ENCODE measurements at places on chromosomes 7 and 10. TPM values are rescaled to one million over a fixed set of nuclear protein-coding genes. Genes with fewer than 3 reads are reported as not detected.

DNA sequence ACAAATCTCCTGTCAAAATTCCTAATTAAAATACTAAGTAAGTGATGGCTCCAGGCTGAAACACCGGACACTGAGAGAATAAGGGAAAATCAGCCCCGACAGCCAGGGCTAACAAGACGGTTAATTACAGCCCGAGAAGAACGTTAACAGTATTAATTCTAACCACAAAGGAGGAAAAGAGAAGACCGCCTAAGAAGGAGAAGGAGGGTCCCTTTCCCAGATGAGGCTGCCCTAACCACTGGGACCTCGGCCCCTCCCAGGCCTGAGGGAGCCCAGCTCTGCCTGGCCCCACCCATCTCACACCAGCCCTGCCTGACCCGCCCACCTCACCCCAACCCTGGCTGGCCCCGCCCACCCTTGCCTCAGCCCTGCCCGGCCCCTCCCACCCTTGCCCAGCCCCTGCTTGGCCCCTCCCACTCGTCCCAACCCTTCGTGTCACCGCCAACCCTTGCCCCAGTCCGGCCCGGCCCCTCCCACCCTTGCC is 51.3 kb downstream of the PWWP2B start:
- no peaks in the 10 kb centered on the region for H3K36me3 ChIP-seq
- peak overlapping the region; percentile 97 for H3K27ac ChIP-seq
- H3K4me1 ChIP-seq, result peaks cover 28% of the 10 kb centered on the region
- no peak overlapping the region for H3K4me3 ChIP-seq
- no peaks in the 10 kb centered on the region for H3K27me3 ChIP-seq

DNA sequence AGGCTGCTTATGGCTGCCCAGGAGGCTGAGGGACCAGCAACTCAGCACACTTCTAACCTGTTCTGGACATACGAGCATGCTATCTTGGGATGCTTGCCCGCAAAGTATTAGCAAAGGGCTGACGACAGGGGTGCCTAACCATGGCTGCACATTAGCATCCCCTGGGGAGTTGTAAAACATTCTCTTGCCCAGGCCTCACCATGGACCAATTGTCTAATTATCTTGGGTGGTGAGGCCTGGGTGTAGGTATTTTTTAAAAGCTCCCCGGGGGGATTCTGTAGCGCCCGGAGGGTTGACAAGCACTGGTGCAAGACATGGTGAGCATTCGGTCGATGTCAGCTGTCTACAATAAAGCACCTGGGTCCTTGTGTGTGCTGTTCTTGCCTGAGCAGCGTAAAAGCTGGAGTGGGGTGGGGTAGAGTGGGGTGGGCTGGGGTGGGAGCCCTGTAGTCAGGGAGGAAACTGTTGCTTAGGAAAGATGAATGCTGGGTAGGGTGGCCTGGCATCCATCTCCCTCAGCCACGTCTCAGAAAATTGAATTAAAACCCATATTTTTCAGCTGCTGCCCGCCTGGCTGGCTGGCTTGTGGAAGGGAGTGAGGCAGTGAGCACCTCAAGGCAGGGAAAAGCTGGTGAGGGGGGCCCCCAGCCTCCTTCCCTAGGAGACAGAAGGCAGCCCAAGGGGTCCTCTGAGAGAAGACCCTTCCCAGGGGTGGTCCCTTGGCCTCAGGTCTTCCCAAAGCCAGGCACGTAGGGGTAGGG is 2.9 kb upstream of the ADCYAP1R1 start:
- peaks cover 2% of the 10 kb centered on the region for H3K4me1 ChIP-seq
- no peak for DNase-seq
- no peak overlapping the region for H3K4me3 ChIP-seq
- H3K27ac ChIP-seq, result no peak overlapping the region
- H3K36me3 ChIP-seq, result no peaks in the 10 kb centered on the region

GRCh38 chr7:152152267-152152666 is 126.8 kb downstream of the GALNT11 start:
- H3K4me1 ChIP-seq, result peaks cover 5% of the 10 kb centered on the region
- no peak for DNase-seq
- H3K36me3 ChIP-seq, result peaks cover 11% of the 10 kb centered on the region
- peak overlapping the region; percentile 11 for H3K27ac ChIP-seq
- no peak overlapping the region for H3K4me3 ChIP-seq

- peaks cover 4% of the 10 kb centered on the region for H3K36me3 ChIP-seq
- no peak for DNase-seq
- no peak overlapping the region for H3K4me3 ChIP-seq
- H3K27me3 ChIP-seq, result no peaks in the 10 kb centered on the region
- H3K4me1 ChIP-seq, result peaks cover 26% of the 10 kb centered on the region
- H3K27ac ChIP-seq, result peak overlapping the region; percentile 62
These were observed 188.1 kb downstream of the NRP1 start for GRCh38 chr10:33146189-33147012.

GRCh38 chr7:21850531-21851285 is 95.0 kb downstream of the CDCA7L start:
- no peaks in the 10 kb centered on the region for H3K36me3 ChIP-seq
- peaks cover 12% of the 10 kb centered on the region for H3K4me1 ChIP-seq
- DNase-seq, result no peak
- H3K27ac ChIP-seq, result peak overlapping the region; percentile 56
- H3K4me3 ChIP-seq, result no peak overlapping the region

- H3K4me3 ChIP-seq, result no peak overlapping the region
- H3K36me3 ChIP-seq, result peaks cover 4% of the 10 kb centered on the region
- H3K27me3 ChIP-seq, result peaks cover 12% of the 10 kb centered on the region
These were observed 8.2 kb upstream of the PTTG1IP2 start for GRCh38 chr7:90461219-90461618.

DNA sequence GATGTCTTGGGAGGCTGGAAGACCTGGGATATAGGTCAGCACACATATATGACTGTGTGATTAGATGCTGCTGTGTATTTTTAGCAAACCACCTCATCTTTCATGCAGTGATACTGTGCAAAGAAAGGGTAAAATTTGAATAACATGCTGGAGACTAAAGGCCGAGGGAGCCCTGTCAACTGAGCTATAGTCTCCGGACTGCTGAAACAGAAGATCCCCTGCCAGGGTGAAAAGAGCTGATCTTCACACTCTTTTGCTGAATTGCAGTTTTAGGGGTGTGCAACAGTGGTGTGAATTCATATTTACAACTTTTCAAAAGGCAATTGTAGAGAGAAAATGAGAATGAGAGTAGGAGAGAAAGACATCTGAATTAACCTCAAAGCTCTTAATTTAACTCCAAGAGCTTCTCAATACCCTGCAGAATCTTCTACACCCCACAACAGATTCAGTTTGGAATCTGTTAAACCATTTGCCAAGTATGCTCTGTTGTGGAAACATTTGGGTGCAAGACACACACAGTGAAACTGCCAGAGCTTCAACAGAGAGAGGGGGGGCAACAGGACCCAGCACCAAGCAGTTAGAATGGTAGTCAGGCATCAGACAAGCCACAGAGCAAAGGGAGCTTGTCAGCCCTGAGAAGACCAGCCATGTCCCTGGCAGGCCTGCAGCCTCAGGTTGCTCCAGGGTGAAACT is 190.1 kb upstream of the STK17A start:
- peaks cover 26% of the 10 kb centered on the region for H3K27me3 ChIP-seq
- H3K4me1 ChIP-seq, result no peaks in the 10 kb centered on the region
- H3K36me3 ChIP-seq, result peaks cover 9% of the 10 kb centered on the region
- no peak overlapping the region for H3K4me3 ChIP-seq
- no peak overlapping the region for H3K27ac ChIP-seq

DNA sequence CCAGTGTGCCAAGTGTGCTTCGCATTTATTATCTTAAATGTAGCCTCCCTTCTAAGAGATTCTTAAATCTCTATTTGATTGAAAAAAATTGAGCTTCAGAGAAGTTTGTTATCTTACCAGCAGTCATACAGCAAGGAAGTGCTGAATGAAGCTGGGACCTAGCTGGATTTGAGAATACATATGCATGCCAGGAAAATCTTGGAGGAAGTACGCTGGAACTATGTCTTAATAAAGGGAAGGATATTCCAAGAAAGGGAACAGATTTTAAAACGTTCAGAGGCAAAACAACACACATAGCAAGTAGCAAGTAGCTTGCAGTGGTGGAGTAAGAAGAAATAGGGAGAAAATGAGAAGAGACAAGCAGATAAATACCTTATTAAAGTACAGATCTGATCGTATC is 1.5 kb downstream of the CFAP70 start:
- H3K27me3 ChIP-seq, result peaks cover 8% of the 10 kb centered on the region
- H3K36me3 ChIP-seq, result no peaks in the 10 kb centered on the region
- H3K4me3 ChIP-seq, result peak overlapping the region; percentile 95
- DNase-seq, result no peak
- peaks cover 14% of the 10 kb centered on the region for H3K4me1 ChIP-seq
- peak overlapping the region; percentile 99 for H3K27ac ChIP-seq

- H3K4me3 ChIP-seq, result no peak overlapping the region
- no peaks in the 10 kb centered on the region for H3K27me3 ChIP-seq
- H3K4me1 ChIP-seq, result no peaks in the 10 kb centered on the region
- no peak for DNase-seq
These were observed 351.7 kb downstream of the NXPH1 start for GRCh38 chr7:8785081-8785480.

DNA sequence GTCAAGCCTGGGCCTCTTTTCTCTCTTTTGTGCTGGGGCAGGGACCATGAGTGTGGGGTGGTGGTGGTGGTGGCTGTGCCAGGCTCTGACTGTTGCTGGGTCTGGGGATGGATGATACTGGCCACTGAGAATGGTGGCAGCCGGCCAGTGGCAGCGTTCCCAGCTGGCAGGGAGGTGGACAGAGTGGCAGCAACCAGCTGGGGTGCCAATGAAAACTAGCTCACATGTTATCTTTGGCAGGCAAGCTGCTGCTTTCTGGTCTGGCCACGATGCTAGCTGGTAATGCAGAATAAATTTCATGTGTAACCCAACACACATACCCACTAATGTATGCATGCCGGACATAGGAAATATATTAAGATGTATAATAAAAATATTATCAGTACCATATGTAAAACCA is 95.0 kb upstream of the SLC26A5 start:
- H3K4me1 ChIP-seq, result no peaks in the 10 kb centered on the region
- H3K27ac ChIP-seq, result no peak overlapping the region
- peaks cover 50% of the 10 kb centered on the region for H3K27me3 ChIP-seq
- H3K4me3 ChIP-seq, result no peak overlapping the region
- no peaks in the 10 kb centered on the region for H3K36me3 ChIP-seq

GRCh38 chr7:16264036-16264819 is 157.1 kb downstream of the CRPPA start:
- H3K4me1 ChIP-seq, result no peaks in the 10 kb centered on the region
- DNase-seq, result no peak
- no peak overlapping the region for H3K4me3 ChIP-seq
- no peaks in the 10 kb centered on the region for H3K36me3 ChIP-seq
- H3K27me3 ChIP-seq, result no peaks in the 10 kb centered on the region

DNA sequence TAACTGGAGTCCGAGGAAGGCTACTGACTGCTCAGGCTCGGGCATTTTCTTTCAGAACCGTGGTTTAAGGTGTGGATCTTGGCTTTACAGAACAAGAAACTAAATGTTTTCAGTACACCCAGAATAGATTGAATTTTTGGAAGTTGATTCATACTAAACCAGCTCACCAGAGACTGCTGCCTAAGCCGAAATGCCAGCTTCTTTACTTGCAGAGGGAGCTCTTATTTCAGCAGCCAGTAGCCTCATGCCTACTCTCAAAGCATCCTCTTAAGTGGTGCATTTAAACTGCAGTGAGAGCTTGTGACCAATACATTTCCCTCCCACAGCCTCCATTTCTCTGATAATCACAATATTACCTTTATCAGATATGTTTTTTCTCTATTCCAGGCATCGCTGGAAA is 615.1 kb downstream of the SUGCT start:
- no peaks in the 10 kb centered on the region for H3K27me3 ChIP-seq
- no peak overlapping the region for H3K4me3 ChIP-seq
- H3K27ac ChIP-seq, result no peak overlapping the region
- no peaks in the 10 kb centered on the region for H3K36me3 ChIP-seq
- no peak for DNase-seq

DNA sequence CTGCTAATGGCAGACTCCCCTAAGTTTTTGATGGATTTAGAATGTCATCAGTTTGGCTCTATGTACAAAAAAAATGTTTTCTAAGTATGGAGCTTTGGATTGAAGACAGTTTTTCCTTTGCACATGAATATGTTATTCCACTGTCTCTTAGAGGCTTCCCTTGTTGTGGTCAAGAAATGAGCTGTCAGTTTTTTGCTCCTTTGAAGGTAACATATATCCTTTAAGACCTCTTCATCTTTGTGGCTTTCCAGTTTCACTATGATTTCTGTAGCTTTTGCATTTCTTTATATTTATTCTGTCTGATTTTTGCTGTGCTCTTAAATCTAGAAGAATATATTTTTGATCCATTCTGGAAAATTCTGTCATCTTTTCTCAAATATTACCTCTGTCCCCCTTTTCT is 15.8 kb upstream of the ODAD2 start:
- no peaks in the 10 kb centered on the region for H3K4me1 ChIP-seq
- peaks cover 16% of the 10 kb centered on the region for H3K27me3 ChIP-seq
- H3K27ac ChIP-seq, result no peak overlapping the region
- no peak for DNase-seq
- no peaks in the 10 kb centered on the region for H3K36me3 ChIP-seq

- DNase-seq, result no peak
- H3K4me1 ChIP-seq, result peaks cover 38% of the 10 kb centered on the region
- peak overlapping the region; percentile 88 for H3K27ac ChIP-seq
- H3K27me3 ChIP-seq, result peaks cover 4% of the 10 kb centered on the region
- no peaks in the 10 kb centered on the region for H3K36me3 ChIP-seq
These were observed 28.2 kb upstream of the IL6 start for GRCh38 chr7:22698767-22699166.

DNA sequence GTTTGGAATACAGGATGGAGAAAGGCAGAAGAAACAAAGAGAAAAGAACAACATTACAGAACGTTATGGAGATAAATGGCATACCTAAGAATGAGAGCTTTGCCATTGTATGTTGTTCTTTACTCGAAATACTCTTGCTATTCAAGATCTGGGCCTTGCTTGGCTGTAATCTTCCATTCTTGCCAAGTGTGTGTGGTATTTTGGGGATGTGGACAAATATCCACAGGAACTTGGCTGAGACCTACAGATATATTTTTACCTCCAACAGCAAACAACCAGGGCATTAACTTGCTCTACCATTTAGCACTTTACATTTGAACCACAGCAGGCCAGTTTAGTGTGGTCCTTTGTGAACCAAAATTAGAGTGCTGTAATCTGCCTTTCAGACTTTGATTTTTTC is 76.3 kb downstream of the DKK1 start:
- H3K27me3 ChIP-seq, result no peaks in the 10 kb centered on the region
- no peaks in the 10 kb centered on the region for H3K36me3 ChIP-seq
- no peak overlapping the region for H3K4me3 ChIP-seq
- DNase-seq, result no peak

DNA sequence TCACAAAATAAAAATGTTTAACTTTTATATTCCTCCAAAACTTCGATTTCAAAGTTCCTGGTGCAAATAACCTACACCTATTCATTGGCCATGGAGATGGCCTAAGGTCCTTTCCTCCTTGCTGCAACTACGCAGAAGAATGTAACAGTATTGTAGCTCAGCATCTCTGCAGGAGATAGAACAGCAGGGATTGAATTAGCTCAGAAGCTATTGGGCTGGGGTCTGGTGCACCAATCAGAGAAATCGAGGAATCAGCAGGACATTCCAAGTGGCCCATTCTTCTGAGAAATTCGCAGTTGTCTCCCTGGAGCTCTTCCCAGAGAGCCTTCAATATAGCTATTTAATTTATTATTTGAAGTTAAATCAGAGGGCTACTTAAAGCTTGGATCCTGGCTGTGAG is 560.6 kb downstream of the GATA3 start:
- H3K4me1 ChIP-seq, result peaks cover 7% of the 10 kb centered on the region
- no peak overlapping the region for H3K4me3 ChIP-seq
- no peak overlapping the region for H3K27ac ChIP-seq

The EVX1 gene
- total RNA-seq, result not detected

The TMEM140 gene
- 55.2 TPM for total RNA-seq

The MRLN gene
- total RNA-seq, result 0.35 TPM

The GPR158 gene
- not detected for total RNA-seq

The LIPK gene
- total RNA-seq, result not detected

The PLOD3 gene
- total RNA-seq, result 39.0 TPM

The HOXA1 gene
- 0.72 TPM for total RNA-seq

The CTAGE4 gene
- total RNA-seq, result 0.32 TPM

The TACC2 gene
- not detected for total RNA-seq

The STAMBPL1 gene
- total RNA-seq, result 32.3 TPM

The UNC5B gene
- total RNA-seq, result not detected

The GDF2 gene
- not detected for total RNA-seq

The ST8SIA6 gene
- total RNA-seq, result 4.1 TPM

The NKX2-3 gene
- not detected for total RNA-seq
